Frontal cortex (tissue), 4 donors: ENCODE measurements at places on chromosomes 5 and 9.

DNA sequence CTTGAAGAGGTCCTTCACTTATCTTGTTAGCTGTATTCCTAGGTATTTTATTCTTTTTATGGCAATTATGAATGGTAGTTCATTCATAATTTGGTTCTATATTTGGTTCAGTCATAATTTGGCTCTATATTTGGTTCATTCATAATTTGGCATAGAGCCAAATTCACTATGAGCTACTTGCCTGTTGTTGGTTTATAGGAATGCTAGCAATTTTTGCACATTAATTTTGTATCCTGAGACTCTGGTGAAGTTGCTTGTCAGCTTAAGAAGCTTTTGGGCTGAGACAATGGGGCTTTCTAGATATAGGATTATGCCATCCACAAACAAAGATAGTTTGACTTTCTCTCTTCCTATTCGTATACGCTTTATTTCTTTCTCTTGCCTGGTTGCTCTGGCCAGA, 142.2 kb downstream of the PLCXD3 start:
- DNase-seq, result no peak

DNA sequence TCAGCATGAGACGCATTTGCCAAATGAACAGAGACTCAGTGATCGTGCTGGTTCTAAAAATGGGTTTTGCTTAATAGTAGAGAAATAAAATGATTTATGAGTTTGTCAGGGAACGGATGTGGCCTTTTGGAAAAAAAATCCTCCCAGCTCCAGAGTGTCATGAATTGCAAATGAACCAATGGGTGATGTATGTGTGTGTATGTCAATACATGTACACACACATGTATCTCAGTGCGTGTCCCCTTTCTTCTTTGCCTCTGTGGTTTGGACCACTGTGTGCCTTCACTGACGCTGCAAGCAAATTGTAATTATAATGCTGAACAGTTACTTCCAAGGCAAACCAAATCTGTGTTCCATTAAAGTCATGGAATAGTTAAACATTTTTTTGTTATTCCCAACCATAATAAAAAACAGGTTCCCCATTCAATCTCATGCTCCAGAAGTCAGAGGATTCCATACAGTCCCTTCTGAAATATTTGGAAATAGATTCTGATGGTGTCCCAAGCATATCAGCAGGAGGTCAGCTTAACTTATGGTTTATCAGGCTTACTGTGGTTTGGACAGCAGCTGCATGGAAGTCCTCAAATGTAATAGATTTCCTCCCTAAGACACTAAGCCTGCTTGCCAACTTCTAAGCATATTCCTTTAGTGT, 630.5 kb downstream of the ACTL7B start:
- DNase-seq, result no peak

DNA sequence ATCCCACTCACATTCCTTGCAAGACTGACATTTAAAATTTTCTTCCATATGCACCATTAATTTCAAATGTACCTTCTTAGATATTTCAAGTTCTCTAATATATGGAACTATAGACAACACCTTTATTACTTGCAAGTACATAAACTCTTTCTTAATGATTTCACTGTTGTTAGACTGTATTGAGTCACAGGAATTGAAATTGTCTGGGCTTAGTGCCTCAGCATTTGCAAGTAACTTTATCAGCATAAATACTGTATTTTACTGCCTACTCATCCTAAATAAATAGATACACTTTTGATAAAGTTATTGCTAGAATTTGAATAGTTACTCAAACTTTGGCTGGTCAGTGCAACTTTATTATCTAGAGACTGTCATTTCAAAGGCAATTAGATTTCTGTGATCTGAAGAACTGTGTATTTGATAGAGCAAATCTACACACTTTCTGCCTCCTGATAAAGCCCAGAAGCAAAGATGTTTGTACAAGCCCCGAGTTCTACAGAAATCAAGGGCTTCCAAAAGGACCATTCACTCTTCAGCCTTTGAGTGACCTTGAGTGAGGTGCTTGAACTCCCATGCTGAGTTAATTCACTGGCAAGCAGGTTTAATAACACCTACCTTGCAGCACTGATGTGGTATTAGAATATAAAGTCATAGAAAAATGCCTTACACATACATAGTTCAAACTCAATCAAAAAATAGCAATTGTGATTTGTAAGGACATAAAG, 91.6 kb downstream of the COX7C start:
- no peak for DNase-seq

- DNase-seq, result no peak
Observed at GRCh38 chr9:116336133-116336862, 182.7 kb downstream of the PAPPA start.

DNA sequence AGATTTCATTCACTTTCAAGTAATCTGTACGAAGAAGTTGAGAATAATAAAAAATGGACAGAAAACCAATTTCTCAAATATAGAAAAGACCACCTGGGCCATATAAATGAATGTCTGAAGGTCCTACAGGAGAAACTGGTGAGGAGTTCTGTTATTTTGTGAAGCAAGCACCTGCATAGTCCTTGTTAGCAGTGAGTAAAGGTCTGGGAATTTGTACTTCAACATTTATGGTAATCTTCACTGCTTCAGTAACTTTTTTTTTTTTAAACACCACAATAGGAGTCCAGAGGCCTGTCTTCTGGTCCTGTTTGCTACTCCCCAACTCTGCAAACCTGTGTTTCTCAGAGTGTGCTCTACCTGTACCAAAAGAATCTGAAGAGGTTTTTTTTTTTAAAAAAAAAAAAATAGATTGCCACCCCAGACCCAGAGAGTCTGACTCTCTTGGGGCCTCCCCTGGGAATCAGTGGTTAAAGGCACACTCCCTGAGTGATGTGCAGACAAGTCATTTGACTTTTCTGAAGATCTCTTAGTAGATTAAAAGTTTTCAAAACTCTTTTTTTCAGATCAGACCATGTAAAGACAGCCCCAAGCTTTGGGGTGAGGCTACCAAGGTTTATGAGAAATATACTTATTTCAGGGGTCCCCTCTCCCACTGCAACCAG, 55.5 kb downstream of the FAM81B start:
- no peak for DNase-seq

GRCh38 chr9:90002397-90003271, 397.8 kb downstream of the GADD45G start:
- no peak for DNase-seq

GRCh38 chr5:139669662-139670368, 21.7 kb downstream of the CXXC5 start:
- DNase-seq, result no peak

- no peak for DNase-seq
Observed at GRCh38 chr5:61313960-61314681, 17.9 kb upstream of the ZSWIM6 start.

GRCh38 chr5:59274106-59274636, 619.4 kb downstream of the PDE4D start:
- no peak for DNase-seq

- no peak for DNase-seq
Observed at GRCh38 chr9:131523451-131524435, 7.3 kb downstream of the UCK1 start.

GRCh38 chr9:95645992-95646391, 129.2 kb upstream of the PTCH1 start:
- no peak for DNase-seq

- no peak for DNase-seq
Observed at GRCh38 chr5:41404757-41405156, 105.6 kb downstream of the PLCXD3 start.

- DNase-seq, result no peak
Observed at GRCh38 chr5:168064933-168065622, 226.4 kb upstream of the WWC1 start.

- DNase-seq, result no peak
Observed at GRCh38 chr5:59863777-59864176, 29.7 kb downstream of the PDE4D start.

GRCh38 chr9:93452710-93453046, 703 bp downstream of the FAM120AOS start:
- no peak for DNase-seq
